SK-N-MC (cell line): ENCODE measurements at places on chromosomes 11 and 22.

GRCh38 chr11:5335170-5335569 is 8.2 kb downstream of the OR51B5 start:
- DNase-seq = no peak

DNA sequence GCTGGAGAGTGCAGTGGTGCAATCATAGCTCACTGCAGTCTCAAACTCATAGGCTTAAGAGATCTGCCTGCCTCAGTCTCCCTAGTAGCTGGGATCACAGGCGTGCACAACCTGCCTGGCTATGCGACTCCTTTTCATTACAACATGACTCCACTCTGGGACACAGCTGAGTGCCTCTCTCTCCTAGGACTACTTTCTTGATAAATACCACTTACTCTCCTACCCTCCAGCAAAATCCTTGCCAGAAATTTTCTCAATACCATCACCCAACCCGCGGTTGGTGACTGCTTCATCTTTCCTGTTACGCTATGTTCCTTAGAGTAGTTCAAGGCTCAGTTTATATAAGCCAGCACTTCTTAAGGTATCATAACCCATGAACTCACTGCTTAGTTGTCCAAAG is 26.9 kb downstream of the ARFGAP3 start:
- DNase-seq = no peak

- no peak for DNase-seq
Measured at GRCh38 chr11:2101171-2101675, 38.0 kb downstream of the IGF2 start.

GRCh38 chr11:12478743-12479142 is 101.4 kb downstream of the PARVA start:
- no peak for DNase-seq

- no peak for DNase-seq
Measured at GRCh38 chr11:95156916-95157541, 67.4 kb downstream of the ENDOD1 start.

DNA sequence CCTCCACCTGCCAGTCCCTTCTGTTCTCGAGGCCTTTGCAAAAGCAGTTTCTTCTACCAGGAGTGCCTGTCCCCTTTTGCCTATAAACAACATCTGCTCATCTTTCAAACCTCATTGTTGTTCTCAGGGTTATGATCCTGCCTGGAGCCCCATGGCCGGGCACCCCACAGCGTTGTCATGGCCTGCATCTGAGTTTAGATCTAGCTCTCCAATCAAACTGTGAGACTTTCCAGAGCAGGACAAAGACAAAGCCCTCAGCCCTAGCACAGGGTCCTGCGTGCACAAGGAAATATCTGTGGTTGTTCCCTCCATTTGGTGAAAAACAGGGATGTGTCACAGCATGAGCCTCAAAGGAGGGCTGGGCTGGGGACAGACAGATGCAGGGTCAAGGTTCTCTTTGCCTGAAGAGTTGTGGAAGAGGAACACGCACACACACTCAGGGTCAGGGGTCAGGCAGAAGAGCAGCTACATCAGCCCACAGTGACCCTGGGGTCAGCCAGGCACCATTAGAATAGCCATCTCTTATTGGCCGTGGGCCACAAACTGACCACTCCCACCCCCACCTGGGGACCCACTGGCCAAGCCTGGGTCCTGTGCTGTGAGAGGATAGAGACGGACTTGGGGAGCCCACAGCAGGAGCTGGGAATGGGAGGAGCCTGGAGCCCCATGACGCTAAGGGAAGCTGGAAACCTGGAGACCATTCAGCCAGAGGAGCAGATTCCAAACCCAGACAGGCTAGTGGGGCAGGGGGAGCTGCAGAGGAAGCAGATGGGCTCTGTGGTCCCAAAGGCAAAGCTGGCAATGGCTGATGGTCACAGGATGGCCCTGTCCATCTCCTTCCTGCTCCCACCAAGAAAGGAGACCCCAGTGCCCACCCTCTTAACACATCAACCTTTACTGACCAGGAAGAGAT is 99.4 kb downstream of the PDE2A start:
- DNase-seq = no peak

DNA sequence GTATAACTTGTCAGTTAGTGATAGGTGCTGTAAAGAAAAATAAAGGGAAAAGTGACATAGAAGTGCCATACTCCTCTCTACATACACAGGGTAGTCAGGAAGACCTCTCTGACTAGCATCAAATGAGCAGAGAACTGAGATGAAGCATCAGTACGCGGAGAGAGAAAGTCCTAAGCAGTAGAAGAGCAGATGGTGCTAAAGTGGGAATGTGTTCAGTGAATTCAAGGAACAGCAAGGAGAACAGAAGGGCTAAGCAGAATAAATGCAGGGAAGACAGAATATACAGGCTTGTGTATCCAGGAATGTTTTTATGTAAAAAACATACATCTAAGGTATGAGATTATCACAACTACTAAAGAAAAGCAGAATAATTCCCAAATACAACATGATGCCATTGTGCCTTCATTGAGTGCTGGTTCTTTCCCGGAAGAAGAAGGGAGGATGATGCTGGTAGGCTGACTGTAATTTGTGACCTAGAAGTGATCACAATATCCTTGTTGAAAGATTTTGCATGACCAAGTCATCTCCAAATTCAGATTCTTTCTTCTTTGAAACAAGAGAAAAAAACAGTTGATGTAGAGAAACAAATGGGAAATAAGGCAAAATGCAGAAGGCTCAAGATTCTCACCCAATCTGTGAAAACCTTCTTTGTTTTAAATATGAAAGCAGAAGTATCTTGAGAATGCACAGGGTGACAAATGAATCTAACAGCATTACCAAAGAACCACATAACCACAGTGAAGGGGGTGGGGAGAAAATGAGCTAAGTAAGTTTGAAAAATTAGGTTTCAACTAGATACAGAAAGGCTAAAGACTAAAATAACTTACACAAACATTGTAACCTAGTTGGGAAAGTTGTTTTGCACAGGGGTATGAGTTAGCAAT is 20.5 kb downstream of the MRE11 start:
- no peak for DNase-seq

- no peak for DNase-seq
Measured at GRCh38 chr11:23729088-23729487, 767.8 kb upstream of the LUZP2 start.

DNA sequence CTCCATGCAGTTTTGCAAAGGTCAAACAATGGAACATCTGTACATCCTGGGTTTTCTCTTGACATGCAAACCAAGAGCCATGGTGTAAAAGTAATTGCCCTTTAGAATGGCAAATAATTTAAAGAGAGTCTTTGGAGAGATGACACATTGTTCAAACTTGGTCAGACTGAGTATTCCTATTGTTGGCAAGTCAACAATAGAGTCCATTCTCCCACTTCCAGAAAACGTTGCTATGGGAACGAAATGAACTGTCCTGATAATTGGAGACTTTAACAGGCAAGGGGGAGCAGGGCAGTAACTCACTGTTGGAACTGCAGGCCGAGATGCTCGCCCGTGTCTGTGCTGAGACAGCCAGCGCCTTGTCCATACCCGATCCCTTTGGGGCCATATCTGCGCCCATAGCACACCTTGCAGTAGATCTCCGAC is 13.9 kb downstream of the CSRP3 start:
- DNase-seq = no peak

DNA sequence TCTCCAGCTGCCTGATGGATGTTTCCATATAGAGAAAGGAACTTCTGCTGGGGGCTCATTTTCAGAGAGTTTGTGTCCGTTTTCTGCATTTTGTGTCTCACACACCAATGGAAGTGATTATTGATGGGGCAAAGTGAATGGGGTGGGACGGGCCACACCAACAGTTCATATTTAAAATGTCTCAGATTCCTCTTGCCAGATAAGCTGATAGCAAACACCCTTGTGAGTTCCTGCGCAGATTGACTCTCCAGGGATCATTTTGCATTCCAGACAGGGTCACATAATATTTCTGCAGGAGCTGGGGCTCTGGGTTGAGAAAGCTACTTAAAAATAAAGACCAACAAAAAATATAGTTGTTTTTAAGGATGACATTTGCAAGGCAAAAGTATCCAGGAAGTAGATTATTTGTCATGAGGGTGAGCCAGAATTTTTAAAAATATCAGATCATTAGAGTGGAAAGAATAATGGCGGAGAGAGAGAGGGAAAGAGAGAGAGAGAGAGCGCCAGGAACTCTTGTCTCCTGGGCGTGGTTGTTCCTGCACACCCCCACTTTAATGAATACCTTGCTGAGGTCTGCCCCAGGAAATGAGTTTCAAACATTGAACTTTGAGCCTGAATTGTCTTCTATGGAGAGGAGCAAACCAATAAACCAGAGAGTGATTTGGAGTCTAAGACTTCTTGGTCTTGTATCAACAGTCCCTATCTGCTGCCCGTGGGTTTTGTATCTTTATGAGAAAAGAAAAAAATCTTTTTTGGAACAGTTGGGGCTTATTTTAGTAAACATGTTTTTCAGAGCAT is 33.3 kb downstream of the MICAL2 start:
- no peak for DNase-seq

DNA sequence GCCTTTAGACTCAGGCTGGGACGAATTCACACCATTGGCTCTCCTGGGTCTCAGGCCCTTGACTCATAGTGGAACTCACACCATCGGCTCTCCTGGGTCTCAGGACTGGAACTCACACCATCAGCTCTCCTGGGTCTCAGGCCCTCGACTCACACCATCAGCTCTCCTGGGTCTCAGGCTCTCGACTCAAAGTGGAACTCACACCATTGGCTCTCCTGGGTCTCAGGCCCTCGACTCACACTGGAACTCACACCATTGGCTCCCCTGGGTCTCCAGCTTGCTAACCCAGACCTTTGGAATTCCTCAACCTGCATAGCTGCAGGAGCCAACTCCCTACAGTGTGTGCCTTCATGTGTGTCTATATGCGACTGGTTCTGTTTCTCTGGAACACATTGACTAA is 56.7 kb downstream of the SHISAL1 start:
- DNase-seq = no peak

DNA sequence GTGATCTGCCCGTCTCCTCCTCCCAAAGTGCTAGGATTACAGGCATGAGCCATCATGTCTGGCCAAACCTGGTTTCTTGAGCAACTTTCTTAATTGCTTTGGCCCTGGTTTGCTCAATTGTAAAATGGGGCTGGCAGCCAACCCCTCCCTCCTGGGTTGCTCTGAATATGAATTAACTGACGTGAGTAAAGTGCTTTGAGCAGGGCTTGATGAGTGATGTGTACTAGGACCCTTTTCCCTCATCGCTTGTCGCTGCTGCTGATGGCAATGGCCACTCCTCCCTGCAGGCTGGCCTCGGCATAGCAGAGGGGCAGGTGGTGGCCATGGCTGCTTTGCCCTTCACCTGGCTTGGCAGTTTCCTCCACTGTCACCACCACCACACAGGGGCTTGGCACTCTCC is 41.5 kb downstream of the RNF141 start:
- DNase-seq = no peak

DNA sequence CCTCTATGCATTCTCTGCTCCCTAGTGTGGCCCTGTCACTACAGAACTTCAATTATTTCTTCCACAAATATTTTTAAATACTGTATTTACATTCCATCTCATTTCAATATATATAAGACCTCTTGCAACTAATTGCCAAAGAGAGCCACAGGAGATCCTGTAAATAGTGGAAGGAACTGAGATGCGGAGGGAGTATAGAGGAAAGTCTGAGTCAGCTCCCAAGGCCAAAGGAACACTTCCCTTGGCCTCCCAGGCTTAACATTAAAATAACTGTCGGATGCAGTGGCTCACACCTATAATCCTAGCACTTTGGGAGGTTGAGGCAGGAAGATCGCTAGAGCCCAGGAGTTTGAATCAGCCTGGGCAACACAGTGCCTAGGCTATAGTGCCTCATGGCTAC is 31.2 kb downstream of the RBFOX2 start:
- DNase-seq = no peak

GRCh38 chr11:112863305-112863704 is 97.9 kb upstream of the NCAM1 start:
- no peak for DNase-seq

DNA sequence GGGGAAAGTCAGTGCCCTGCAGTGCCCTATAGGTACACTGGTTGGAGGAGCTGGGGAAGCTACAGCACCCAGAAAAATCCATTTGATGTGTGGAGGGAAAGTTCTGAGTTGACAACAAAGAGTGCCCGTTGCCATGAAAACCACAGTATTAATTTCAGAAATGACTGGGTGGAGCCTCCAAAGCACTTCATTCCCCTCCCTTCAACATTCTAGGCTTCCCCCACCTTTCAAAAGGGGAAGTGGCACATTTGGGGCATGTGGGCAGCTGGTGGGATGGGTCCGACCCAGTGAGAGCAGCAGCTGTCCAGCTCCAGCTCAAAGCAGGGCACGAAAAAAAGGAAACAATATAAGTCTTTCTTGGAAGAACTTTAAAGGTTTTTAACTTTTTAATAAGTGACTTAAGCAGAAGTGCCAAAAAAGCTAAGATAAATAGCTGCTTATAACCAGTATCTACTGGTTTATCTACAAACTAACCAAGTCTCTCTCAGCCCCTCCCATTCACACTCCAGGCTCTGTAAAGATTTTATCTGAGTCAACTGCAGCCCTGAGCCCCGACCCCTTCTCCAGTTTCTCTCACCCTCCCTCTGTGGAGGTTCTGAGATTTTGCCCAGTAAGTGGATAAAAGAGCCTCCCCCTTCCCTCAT is 9.0 kb upstream of the AHNAK start:
- no peak for DNase-seq

DNA sequence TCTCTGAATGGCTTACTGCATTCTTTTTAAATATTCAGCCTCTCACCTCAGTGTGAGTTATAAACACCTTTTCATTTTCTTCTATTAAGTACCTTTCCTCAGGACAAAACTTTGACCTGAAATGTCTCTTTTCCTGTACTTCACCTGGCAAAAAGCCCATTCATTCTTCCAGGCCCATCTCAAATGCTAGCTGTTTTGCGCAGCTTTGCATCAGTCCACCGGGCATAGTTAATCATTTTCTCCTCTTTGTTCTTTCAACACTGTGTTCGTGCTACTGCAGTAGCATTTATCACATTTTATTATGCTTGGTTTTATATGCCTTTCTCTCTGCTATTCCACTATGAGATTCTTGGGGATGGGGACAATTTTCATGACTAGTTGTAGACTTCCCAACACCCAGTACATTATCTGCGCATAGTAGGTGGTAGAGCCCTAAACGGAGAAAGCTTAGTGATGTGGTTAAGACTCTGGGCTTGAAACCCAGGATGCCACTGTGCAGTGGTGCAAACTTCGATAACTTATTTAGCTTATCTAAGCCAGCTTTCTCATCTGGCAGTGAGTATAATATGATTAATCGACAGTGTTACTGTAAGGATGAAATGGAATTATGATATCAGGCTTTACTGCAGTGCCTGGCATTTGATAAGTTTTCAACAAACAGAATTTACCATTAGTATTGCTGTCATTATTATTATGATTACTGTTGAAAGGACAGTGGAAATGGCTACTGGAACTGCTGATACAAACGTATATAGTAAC is 695.7 kb downstream of the NELL1 start:
- no peak for DNase-seq

DNA sequence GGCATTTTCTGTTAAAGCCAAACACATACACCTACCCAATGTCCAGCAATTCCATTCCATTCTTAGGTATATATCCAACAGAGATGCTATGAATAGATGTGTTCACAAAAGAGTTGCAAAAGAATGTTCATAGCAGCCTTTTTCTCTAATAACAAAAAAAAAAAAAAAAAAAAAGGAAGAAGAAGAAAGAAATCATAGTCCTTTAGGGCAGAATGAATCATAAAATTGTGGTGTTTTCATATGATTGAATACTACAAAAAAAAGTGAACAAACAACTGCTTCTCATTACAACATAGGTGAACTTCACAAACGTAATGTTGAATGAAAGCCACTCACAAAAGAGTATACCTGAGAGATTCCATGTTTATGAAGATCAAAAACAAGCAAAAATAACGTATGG is 66.8 kb upstream of the GRK3 start:
- no peak for DNase-seq

GRCh38 chr11:122319691-122320620 is 203.9 kb upstream of the BLID start:
- no peak for DNase-seq
